ENCODE measurements at places on chromosomes 4 and X.

GRCh38 chr4:117949621-117950020, 84.7 kb upstream of the NDST3 start:
- DNase-seq = no peak

DNA sequence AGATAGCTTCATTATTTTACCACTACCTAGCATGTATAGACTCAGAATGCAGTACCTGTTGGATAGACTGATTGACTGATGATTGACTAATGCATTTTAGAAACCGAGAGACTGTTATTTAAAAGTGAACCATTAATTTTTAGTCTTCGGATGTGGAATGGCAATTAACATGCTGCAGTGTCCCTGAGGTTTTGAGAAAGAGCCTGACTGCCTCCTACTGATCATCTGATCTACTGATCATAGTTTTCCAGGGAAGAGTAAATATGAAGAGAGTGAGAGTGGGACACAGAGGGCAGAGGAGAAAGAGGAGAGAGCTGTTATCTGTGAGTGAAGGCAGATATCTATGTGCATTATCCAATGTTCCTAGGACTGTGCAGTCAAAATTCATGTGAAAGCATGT, 764.7 kb downstream of the TRIML1 start:
- DNase-seq = no peak

DNA sequence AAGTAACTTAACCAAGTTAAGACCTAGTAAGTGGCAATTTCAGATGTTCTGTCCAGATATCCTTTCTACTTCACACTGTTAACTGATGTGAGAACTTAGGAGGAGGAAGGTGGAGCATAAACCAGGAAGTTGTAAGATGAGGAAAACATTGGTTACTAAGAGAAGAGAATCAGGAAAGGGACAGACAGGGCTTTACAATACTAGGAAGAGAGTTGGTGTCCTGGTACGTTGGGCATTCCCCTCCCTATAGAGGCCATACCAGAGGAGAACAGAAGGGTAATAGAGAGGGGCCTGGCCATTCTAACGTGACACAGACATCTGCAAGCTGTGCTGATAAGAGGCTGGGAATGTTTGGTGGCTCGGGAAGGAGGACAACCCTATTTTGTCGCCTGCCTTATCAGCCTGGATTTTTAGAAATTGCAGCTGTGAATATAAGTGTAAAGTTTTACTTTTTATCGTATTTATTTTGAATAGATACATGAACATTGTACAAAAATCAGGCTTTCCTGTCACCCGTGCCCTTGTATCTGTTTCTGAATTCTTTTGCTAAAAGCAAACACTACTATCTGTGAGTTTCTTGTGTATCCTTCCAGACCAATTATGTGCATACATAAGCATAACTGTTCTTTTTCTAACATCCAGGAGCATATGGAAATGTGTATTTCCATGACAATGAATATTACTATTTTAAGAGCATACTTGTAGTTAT, 53.5 kb upstream of the HPRT1 start:
- DNase-seq = no peak

GRCh38 chr4:182831376-182831775, 85.8 kb downstream of the DCTD start:
- DNase-seq = no peak

DNA sequence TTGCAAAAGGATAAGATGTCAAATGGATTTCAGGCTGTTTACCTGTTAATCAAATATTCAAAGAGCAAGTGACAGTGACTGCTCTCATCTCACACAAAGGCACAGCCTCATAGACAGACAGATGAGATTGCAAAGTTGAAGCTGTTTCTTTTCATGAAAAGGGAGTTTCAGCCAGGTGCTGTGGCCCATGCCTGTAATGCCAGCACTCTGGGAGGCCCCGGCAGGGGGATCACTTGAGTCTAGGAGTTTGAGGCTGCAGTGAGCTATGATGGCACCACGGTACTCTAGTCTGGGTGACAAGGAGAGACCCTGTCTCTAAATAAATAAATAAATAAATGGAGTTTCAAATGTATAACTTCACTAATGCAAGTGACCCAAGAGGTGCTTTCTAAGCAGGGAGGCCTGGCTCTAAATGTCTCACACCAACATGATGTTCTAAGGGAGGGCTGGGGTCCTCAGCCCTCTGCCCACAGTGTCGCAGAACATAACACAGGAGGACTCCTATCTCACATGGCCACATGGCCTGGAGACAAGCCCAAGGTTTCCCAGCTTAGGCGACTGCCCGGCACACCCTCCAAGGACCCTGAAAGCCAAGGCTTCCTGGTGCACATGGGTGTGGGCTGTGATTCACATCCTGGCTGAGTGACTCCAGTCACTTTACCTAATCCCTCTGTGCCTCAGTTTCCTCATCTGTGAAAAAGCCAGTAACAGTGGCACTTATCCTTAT, 26.8 kb downstream of the PPP2R2C start:
- DNase-seq = no peak

GRCh38 chr4:129994715-129995114, 898.8 kb downstream of the C4orf33 start:
- no peak for DNase-seq

DNA sequence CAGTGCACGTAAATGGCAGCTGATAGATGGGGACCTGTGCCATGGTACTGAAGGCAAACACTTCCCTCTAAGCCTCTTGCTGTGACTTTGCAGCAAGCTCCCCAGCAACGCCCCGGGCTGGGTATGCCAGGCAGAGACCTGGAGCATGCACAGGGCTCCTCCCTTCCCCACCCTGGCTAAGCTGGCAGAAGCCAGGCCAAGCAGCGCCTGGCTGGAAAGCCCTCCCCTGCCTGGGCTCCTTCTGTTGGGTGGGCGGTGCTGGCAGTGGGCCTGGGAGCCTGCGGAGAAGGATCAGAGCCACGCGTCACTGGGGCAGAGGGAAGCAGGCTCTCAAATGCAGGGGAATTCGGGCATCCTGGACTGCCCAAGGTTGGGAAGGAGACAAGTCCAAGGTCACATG, 3.6 kb downstream of the ATP2B3 start:
- DNase-seq = no peak

DNA sequence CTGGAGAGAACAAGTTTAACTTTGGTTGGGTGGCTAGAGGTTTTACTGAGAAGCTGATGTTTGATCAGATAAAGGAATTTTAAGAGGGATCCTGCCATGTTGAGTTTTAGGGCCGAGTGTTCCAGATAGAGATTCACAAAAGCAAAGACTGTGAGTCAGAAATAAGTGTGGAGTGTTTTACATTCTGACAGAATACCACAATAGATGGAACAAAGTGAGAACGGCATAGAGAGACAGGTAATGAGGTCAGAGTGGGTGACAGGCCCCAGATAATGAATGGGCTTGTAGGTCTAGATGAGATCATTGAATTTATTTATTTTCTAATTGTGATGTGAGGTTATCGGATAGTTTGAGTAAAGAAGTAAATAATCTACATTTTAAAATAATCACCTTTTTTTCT, 502.6 kb downstream of the EPHA5 start:
- DNase-seq = no peak

DNA sequence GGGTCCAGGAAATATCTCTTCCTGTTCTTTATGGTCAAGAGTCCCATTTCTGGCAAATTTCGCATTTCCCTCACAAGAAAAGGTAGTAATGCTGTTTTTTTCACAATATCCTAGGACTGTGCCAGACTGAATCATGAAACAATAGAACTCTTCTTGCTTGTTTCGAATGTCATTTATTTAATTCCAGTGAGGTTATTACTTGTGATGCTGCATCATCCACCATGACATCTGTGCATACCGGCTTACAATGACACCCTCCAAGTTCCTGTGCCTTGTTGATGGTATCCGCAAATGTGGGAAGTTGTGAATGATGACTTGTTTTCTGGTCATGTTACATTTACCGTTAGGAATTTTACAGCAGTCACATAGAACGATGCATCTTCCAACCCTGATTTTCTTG, 42.9 kb upstream of the SPRY1 start:
- no peak for DNase-seq

GRCh38 chr4:17562157-17562556, 14.8 kb upstream of the LAP3 start:
- no peak for DNase-seq

DNA sequence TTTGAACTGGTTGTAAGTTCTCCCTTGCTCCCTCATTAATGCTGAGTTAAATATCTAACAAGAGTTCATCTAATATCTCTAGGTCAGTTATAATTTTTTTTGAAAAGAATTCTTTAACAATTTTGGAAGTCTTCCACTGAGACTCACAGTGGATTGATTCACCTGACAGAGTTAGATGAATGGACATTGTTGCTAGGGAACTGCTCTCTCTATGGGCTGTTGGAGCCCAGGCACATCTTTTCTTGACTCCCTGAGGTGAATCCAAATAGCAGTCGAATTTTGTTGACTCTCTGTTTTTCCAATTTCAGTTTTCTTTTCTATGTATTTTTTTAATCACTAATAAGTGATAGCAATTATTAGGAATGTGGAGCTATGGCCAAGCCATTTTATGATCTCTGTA, 996.1 kb upstream of the PABPC4L start:
- DNase-seq = no peak

GRCh38 chrX:153499876-153500275, 5.1 kb downstream of the BGN start:
- DNase-seq = peak; percentile 52

DNA sequence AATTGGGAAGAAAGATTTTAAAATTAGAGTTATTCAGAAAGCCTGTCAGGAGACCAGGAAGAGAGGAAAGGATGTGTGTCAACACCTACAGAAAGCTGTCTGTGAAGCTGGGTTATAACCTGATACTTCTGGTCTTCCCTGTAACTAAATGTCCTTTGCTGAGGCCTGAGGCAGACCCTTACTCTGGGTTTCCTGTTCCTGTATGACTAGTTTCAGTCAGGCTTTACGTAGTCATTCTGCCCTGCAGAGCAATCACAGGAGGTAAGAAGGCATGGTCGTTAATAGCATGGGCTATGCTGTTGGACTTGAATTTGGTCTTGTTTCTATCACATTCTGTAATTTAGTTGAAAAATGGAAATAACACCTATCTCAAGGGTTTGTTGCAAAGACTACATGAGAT, 110.5 kb upstream of the IGFBP7 start:
- no peak for DNase-seq

GRCh38 chrX:26783512-26784225, 567.7 kb downstream of the MAGEB5 start:
- DNase-seq = no peak

GRCh38 chr4:53040851-53041250, 178.7 kb downstream of the RASL11B start:
- DNase-seq = no peak

DNA sequence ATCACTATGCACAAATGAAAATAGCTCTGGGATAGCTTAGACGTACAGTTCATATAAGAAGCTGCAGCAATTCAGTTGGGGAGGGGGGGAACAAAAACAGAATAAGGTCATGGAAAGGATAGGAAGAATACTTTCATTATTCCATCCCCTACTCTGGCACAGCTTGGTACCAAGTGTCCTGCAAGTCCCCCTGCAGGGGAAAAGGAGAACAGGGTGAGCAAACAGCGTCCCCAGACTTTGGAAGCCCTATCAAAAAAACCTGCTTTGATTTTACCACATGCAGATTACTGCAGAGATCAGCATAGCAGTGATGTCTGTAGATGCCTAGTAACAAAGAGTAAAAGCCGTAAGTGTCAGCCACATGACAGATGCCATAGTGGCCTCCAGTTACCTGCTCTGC, 209.4 kb upstream of the NEIL3 start:
- no peak for DNase-seq

DNA sequence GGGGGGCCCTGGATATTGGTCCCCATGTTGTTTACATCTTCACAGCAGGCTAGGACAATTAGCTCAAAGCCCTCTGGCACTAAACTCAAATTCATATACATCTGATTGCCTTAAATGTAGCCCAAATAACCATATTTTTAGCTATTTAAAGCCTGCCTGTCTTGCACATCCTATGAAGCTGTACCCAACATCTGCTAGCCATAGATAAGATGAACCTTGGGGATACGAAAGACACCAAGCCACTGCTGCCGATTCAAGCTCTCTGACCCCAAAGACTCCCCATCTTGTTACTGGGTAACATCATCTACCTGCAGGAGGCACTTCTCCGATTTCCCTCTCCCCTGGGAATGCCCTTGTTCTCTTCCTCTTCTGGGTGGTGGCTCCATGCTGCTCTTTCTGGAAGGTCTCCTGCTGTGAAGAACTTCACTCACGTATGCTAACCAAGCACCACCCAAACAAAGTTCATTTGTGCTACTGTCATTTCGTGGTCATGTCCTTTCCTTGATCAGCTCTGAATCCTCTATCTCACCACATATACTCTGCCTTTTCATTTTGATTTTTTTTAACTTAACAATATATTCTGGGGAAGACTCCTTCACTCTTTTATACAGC, 107.7 kb upstream of the ATXN3L start:
- no peak for DNase-seq

DNA sequence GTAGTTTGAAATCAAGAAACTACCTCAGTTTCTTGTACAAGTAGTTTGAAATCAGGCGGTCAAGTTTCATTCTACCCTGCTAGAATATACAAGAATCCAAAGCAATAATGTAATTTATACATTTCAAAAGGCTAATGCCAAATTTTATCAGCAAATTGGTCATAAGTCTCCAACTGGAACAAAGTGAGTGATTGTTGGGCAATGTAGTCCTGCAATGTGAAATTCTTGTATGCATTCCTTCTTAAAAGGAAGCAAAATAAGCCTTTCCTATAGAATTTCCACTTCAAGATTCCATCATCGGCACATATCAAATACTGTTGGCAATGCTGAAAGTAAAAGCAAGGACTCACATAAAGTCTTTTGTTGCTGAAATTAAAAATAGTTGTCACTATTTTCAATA, 334.9 kb downstream of the IL1RAPL1 start:
- no peak for DNase-seq

DNA sequence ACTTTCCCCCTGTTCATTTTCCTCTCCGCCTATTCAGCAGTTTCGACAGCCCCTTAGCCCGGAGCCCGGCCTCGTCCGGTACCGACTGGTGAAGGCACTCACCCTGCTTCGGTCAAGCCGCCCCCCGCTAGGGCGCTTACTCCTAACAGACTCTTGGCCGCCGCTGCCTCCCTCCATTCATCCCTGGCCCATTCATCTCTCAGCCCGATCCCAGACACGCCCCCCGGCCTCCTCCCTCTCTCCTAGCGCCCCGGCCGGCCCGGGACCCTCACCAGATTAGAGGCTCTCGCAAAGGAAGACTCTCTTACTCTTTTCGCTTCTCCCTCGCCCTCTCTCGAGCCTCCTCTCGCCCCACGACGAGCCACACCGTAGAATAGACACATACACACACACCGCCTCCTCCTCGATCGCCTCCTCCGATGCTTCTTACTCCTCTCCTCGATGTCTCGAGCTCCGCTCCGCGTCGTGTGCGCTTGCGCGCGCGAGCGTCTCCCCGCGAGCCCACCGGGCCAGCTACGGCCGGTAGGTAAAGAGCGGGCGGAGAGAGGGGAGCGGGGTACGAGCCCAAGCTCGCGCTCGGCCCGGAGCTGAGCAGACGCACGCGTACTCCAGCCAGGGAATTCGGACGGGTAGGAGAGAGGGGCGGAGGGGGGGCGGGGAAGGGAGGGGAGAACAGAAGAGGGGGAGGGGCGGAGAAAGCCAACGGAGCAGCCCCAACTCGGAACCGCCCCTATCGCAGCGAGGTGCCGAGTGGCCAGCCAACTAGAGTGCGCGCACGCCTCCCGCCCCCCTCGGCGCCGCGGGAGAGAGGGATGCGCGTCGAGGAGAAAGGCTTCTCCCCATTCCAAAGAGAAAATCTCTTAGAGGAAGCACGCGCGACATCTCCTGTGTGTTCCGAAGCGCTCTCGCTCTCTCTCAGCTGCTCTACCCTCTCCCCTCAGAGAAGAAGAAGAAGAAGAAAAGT, at the start of gene WNK3:
Gene WNK3 (minus strand): TSS at position 633 of the 964 bp plus-strand sequence.
- peak; percentile 85 for DNase-seq
